ENCODE measurements at places on chromosomes 12 and 14.

DNA sequence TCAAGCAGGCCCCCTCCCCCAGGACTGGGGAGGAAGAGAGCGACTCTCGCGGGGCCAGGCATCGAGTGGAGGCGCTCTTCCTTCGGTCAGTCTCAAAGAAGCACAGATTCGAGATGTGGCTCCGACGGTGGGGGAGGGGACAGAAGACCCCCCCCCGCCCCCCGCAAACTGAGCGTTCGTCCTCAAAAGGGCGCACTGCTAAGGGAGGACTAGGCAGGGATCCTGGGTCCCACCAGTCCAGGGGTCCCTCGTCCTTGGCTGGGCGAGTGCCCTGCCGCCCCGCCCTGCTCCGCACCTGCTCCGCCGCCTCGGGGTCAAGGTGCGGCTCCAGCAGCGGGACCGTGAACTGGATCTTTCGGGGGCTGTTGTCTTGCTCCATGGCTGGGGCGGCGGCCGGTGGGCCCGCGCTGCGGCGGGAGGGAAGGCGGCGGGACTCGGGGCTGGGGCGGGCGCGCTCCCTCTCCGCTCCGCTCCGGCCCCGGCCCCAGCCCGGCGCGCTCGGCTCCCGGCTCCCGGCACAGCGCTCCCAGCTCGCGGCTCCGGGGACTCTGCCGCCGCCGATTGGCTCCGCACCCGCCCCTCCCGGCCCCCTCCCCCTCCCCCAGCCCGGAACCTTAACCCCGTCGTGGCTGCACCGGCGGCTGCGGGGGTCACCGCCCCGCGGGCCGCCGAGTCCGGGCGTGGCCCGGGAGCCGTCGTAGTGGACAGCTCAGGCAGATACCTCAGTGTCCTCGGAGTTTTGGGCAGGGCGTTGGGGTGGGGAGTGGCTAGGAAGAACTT lies at the start of gene PPP1R1A:
Gene PPP1R1A, minus strand, starts transcription at position 550 of the 780 bp plus-strand sequence. Its CDS starts 171 bp downstream, at position 379.
- DNase-seq: no peak

GRCh38 chr12:53090554-53090953 lies 6.9 kb upstream of the IGFBP6 start:
- DNase-seq: no peak

- no peak for DNase-seq
Observed at GRCh38 chr12:52903285-52903854, 1.5 kb downstream of the KRT8 start.

DNA sequence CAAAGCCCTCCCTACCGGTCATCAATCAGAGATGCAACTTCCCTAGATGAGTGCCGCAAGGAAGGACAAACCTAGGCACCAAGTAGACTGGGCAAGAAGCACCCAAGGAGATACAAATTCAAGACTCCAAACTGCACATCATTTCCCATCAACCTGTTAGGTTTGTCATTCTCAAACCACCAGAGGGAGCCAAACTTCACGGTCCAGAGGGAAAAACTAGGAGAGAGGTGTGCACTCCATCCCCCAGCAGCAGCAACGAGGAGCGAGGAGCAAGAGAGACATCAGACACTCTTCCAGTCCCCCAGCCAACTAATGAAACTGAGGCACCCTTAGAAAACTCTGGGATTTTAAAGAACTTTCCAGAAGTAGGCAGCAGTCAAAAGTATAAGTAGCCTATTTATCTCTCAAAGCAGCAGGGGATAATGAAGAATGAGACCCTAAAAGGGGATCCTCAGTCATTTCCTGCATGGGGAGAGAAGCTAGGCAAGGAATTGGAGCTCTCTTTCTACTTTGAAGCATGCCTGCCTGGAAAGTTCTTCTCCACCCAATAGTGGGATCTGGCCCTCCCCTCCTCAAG lies 37.0 kb upstream of the NT5DC3 start:
- peak; percentile 76 for DNase-seq

GRCh38 chr12:100706033-100706432 lies 88.5 kb upstream of the ANO4 start:
- no peak for DNase-seq

DNA sequence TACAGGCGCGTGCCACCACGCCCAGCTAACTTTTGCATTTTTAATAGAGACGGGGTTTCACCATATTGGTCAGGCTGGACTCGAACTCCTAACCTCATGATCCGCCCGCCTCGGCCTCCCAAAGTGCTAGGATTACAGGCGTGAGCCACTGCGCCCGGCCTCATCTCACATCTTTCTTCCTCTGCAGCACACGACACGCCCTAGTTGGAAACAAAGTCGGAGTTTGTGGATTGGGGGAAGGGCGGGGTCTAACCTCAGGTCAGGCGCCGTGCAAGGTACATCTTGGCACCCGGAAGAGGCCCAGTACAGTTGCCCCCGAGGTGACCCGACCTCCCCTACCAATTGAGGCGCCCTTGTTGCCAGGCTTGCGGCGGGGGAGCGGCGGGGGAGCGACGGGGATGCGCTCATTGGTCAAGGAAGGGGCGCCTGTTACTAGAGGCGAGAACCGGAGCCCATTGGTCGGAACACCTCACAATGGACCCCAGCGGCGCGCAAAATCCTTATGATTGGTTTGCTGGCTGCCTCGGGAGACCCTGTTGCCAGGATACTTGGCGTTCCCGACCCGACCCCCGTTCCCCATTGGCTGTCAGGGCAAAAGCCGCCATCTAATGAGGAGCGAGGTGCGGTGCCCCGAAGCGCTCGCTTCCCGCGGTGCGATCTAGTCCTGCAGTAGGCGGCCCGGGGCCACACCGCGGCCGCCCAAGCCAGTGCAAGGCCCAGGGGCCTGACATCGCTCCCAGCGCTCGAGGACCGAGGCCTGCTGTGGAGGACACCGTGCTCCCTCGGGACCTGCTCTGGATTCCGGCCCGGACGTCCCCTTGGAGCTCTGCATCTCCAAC lies at the start of gene REC8:
Gene REC8, plus strand, starts transcription at position 659 of the 839 bp plus-strand sequence. CDS start 473 bp downstream, outside the sequence.
- DNase-seq: no peak

DNA sequence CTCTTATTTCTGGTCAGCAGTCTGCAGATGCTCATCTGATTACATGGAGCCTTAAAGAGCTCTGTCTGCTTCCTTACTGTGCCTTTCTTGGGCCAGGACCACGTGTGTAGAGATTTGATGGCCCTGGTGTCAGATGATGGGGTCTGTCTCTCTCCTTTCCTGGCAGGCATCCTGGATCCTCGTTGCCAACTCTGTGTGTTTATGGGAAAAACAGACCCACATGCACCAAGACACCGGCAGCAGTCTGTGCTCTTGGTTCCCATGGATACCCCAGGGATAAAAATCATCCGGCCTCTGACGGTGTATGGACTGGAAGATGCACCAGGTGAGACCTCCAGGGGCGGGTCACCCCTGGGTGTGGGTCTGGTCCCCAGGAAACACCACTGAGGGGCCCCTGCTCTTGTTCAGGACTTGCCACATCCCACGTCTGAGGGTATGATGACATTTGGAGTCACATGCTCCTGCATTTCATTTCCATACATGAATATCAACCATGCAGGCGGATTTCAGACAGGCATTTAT lies 18.5 kb upstream of the ALDH2 start:
- no peak for DNase-seq

GRCh38 chr12:88923631-88924030 lies 343.4 kb upstream of the KITLG start:
- DNase-seq: no peak

Data from OCI-LY7 (cell line).